ENCODE measurements at places on chromosomes 11 and 22.

- no peak for DNase-seq
Observed at GRCh38 chr11:95704865-95705264, 84.7 kb downstream of the FAM76B start.

DNA sequence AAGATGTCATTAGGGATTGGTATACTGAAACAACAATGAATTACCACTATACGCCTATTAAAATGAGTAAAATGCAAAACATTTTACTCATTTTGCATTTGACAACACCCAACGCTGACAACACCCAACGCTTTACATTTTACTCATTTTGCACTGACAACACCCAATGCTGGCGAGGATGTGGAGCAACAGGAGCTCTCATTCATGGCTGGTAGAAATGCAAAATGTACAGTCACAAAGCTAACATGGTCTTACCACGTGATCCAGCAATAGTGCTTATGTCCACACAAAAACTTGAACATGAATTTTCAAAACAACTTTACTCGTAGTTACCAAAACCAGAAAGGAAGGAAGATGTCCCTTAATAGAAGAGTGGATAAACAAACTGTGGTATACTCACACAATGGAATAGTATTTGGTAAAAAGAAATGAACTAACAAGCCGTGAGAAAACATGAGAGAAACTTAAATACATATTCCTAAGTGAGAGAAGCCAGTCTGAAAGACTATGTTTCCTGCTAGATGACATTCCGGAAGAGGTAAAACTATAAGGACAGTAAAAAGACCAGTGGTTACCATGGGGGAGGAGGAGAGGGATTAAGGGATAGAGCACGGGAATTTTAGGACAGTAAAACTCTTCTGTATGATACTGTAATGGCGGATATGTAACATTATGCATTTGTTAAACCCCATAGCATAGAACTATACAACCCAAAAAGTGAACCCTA, 11.4 kb upstream of the MSANTD2 start:
- no peak for DNase-seq

DNA sequence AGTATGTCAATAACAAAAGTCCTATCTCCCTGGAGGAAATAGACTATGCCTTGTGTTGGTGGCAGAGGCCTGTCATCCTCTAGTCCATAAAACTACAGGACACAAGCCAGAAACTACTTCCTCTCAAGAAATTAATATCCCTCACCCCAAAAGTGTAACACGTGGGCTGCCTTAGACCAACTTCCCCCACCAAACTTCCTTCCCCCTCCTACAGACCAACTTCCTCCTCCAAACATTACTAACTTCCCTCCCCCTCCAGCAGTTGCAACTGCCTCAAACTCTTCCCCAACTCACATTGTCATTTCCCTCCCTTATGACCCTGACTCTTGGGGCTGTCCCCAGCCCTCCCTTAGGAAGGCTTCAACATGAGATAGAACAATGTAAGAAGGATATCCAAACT, 6.3 kb downstream of the OR52K2 start:
- no peak for DNase-seq

GRCh38 chr11:130435671-130436070, 7.3 kb upstream of the ADAMTS8 start:
- DNase-seq = peak; percentile 66

- no peak for DNase-seq
Observed at GRCh38 chr22:43698403-43698802, 113.7 kb downstream of the EFCAB6 start.

DNA sequence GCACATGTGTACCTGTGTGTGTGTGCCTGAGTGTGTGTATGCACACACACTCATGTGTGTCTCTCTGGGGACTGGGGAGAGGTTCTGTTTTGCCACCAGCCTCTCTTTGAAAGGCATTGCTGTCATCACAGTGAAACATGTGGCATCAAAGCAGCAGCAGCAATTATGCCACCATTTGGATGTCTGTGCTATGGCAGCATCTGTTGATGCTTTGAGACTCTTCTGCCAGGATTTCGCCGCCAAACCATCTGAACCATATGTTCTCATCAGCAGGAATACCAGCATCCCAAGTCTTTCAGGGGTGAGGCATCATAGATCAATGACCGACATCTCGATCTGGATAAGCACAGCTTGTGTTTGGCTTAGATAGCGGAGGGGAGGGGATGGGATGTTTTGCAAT, 168.6 kb downstream of the FAT3 start:
- DNase-seq = no peak

- DNase-seq = no peak
Observed at GRCh38 chr22:40586781-40587180, 49.7 kb downstream of the MRTFA start.

DNA sequence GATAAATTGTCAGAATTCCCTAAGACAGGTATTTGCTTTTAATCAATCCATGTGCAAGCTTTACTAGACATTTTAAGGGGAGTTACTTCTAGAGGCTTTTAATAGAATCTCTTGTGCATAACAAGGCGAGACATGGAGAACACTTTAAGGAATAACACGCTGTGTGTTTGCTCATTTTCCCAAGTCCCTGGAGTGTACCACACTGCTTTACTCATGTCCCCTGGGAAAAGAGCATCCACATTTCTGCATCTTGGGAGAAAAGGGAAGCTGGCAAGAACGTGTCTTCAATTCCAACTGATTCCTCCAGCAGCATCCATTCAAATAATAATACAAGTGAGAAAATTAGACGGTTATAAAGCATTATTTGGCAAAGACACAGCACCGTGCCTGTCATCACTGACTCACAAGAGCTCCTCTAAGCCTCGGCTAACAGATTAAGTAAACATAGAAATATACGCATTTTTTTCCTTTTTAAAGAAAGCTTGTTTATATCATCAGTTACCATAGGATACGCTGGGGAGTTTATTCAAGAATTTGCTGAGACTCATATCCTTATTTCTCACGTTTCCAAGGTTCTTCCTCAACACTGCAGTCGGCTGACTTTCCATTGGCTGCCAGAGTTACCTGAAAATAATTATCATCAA, 121.5 kb downstream of the CD44 start:
- DNase-seq = peak; percentile 88

DNA sequence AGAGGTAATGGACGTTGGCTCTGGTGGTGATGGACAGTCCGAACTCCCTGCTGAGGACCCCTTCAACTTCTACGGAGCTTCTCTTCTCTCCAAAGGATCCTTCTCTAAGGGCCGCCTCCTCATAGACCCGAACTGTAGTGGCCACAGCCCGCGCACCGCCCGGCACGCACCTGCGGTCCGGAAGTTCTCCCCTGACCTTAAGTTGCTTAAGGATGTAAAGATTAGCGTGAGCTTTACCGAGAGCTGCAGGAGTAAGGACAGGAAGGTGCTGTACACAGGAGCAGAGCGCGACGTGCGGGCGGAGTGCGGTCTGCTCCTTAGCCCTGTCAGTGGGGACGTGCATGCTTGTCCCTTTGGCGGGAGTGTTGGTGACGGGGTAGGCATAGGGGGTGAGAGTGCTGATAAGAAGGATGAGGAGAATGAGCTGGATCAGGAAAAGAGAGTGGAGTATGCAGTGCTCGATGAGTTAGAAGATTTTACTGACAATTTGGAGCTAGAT, 6.1 kb downstream of the DGCR8 start:
- no peak for DNase-seq

DNA sequence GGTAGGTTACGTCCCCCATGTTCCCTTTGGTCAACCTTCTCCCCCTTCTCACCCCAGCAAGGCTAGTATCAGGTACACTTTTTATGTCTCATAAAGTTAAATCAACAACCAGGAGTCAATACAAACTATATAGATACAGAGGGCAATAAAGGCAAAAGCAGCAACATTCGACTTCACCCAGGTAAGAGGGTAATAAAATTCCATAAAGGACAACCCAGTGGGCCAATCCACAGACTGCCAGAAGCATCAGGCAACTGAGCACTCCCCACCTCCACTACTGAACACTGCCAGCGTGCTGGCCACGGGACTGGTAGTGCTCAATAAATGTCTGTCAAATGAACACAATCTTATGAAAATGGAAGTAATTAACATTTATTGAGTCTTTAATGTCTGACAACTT, 5.1 kb upstream of the MS4A18 start:
- no peak for DNase-seq

GRCh38 chr22:45007391-45008185, 2.2 kb downstream of the PHF21B start:
- DNase-seq = peak; percentile 24

DNA sequence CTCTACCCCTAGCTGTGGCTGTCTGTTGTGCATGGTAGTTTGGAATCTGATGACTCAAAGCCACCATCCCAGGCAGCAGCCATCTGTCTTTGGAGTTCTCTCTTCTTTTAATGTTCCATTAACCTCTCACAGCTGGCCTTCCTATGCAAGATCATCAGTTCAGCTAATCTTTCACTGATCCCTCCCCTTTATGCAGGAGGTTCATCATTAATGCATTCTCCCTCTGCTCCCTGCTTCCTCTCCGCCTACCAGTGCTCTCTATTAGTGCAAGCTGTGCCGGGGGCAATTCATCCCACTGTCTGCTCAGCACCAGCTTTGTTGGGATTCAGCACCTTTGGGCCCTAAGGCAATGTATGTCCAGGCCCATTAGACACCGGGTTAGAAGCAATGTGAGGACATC, 413.0 kb upstream of the LRRC4C start:
- DNase-seq = peak; percentile 13

- peak; percentile 60 for DNase-seq
Observed at GRCh38 chr11:44556735-44557409, 8.6 kb upstream of the CD82 start.

DNA sequence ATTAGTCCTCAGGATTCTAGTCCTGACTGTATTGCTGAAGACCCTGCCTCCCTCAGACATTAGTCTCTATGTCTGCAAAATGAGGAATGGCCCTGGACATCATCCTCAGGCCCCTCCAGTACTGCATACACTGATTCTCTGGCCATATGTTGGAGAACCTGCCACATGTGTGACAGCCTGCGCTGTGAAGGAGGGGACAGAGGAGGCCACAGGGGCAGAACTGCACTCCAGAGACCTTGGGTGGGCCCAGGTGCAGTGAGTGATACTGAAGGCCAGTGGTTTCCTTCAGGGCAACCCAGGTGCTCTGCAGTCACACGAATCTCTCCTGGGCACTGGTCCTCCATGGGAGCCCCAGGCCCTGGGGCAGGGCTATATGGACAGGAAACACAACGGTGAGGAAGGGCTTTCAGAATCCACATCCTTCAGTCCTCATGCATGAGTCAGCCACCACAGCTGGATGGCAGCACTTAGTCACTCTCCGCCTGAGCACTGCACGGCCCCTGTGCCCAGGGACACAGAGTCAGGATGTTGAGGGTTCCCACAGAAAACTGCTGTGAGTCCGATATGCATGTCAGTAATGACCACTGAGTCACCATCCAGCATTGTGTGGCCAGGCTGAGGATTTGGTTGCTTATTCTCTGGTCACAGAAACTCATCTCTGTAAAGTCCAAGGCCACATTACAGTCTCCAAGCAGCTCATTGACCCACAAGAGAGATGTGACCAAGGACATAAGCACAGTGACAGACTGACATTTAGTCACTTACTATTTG, 39.7 kb downstream of the ME3 start:
- DNase-seq = peak; percentile 97

DNA sequence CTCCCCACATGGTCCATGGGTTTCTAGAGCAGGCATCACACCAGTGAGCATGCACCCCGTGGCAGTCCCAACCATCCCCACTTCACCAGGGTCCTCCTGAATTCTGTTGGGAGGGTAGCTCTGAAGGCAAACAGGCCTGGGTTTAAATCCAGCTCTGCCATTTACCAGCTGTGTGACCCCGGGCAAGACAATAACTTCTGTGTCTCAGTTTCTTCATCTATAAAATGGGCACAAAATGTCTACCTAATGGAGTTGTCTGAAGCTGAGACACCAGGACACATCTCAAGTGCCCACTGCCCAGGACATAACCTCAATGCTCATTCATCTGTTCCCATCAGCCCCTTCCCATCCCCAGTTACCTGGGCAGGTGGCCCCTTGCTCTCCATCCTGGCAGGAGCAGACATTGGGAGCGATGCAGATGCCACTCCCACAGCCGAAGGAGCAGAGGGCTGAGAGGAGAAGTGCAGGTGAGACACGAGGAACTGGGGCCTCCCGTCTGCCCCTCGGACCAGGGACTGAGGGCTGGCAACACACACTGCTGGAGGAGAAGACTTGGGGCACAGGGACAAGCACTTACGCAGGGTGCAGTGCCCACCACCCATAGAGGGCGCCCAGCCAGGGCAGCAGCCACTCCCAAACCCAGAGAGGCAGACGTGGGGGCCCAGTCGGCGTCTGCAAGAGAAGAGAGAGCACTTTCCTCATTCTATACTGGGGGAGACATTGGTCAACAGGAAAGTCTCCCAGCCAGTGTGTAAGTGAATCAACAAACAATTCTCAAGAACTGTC, 4.0 kb downstream of the VWCE start:
- no peak for DNase-seq

DNA sequence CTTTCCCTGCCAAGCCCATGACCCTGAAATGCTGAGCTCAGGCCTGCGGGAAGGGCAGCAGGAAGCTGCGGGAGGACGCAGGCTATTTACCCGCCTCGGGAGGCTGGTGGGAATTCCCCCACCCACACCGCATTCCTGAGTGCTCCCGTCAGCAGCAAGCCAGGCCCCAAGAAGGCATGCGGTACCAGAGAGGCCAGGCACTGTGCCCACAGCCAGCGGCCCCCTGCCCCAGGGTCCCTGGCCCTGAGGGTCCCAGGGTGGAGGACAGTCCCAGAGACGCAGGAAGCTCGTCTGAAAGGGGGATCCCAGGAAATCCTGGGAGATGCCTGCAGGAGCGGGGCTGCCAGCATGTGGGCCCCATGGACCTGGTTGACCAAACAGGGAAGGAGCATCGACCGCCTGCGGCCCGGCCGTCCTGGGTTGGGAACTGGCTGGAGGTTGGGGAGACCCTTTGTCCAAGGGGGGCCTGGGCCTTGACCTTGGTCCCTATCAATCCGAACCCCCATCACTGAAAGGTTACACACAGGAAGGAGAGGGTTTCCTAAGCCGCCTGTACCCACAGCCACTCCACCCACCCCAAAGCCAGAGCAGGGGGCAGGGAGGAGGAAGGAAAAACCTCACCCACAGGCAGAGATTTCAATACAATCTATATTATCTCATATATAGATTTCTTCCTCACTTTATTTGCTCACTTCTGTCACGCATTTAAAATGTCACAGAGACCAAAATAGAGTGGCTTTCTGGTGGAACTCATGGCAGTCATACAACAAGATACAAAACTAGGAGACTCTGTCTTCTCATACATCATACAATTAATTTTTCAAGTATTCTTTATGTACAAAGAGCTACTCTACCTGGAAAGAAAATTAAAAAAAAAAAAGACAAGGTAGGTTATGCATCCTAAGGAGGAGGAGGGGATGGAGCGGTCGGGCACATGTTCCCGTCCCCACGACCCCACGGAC, 17.1 kb downstream of the MAFF start:
- DNase-seq = peak; percentile 92

- peak; percentile 12 for DNase-seq
Observed at GRCh38 chr11:11587122-11587521, 34.7 kb downstream of the GALNT18 start.

- DNase-seq = peak; percentile 30
Observed at GRCh38 chr11:73894725-73895335, 18.0 kb downstream of the PAAF1 start.

- peak; percentile 59 for DNase-seq
Observed at GRCh38 chr11:92941676-92942571, 27.5 kb upstream of the MTNR1B start.

GRCh38 chr22:45303181-45303580, 6.6 kb upstream of the FAM118A start:
- DNase-seq = no peak

Measured in fibroblast of skin of scalp (primary cell).